ENCODE measurements at places on chromosomes 4 and X.

- no peak for DNase-seq
Measured at GRCh38 chr4:3268395-3269104, 19.6 kb downstream of the MSANTD1 start.

DNA sequence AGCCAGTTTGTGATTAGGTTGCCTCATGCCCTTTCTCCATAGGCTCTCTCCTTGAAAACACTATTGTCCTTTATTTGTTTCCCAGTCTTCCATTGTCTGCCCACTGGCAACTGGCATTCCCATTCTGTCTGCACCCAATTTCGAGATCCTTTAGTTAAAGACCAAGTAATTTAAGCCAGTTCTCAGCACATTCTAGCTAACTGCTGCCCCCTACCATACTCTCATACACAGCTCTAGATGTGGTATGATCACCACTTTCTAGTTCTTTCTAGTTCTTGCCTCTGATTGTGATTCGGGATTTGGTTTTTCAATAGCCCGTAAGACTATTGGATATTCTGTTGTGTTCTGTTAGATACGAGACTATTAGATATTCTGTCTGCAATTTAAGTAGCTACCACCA, 135.8 kb upstream of the TRPC5 start:
- no peak for DNase-seq

DNA sequence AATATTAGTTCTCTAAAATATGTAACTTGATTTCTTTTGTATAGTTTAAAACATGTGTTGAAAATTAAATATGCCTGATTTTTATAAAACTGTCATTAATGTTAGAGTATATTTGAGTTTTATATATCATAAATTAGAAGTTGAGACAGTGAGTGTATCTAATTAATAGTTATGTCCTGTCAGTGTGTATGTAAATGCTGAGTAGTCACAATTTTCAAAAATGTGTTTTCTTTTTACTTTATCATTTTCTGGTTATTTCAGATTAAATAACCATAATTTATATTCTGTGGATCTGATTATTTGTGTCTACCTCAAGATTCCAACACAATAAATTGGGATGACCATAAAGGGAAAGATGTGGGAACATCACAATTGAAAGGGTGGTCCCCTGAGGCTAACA, 82.7 kb upstream of the CXXC4 start:
- no peak for DNase-seq

DNA sequence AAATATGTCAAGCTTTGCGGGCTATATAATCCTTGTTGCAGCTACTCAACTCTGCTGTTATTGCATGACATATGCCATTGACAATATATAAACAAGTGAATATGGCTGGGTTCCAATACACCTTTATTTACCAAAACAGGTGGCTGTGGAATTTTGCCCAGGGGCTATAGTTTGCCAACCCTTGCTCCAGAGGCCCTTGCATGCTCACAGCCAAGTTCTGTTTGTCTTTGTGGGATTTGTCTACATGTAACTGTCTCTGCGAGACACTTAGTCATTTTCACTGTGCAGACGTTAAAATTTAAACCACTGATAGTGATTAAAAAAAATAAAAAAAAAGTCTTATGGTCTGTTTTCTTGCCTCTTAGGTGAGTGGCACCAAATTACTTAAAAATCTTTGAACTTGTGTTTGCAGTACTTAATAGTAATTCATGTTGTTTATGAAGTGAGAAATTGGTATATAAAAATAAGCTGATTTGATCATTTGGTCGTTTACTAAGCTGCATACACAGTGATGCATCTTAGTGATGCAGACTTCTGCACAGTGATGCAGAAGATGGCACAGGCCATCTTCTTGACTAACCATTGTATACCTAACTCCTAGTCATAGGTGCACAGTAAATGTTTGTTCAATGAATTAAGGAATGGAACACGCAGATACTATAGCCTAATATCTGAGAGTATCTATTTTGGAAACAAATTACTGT, 170.9 kb downstream of the FRMPD4 start:
- no peak for DNase-seq

DNA sequence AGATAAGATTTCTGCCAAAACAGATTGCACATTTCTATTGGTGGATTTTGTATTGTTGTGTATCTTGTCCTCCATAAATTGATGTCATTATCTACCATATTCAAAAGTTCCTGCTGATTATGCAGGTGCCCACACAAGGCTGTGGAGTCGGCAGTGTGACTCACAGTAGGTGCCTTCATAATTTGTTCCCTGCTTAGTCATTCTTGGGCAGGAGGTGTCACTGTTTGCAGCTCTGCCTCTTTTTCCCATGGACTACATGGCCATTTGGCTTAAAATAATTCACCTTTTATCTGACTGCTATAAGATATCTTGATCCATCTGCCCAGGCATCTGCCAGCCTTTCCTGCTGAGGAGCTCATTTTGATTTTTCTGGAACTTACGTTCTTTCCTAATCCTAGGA, 33.6 kb upstream of the ENPEP start:
- no peak for DNase-seq

DNA sequence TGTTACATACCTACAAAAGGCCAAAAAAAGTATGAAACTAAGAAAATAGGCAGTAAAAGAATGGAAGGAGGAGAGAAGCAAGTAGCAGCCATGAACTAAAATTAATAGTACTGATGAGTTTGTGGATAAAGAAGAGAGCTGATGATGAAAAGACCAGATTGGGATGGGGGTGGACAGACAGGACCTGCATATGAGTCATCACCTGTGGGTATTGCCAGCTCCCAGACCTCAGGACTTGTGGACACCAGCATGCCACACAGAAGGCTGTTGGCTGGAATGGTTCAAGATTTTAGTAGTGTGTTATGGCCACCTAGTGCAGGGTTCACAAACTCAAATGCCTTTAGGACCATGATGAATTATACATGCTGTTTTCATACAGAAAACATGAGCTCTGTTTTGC, 58.9 kb downstream of the ARX start:
- DNase-seq: no peak

- DNase-seq: no peak
Measured at GRCh38 chrX:33183361-33183760, 28.0 kb downstream of the DMD start.

- DNase-seq: no peak
Measured at GRCh38 chr4:36651253-36651652, 369.8 kb downstream of the DTHD1 start.

- peak; percentile 5 for DNase-seq
Measured at GRCh38 chr4:114180481-114180880, 201.0 kb upstream of the ARSJ start.

Data from erythroblast (primary cell).